NCI-H1092 treated with DMSO at 0.1 percent for 48 hours (cell line): ENCODE measurements at places on chromosomes 2 and 18.

DNA sequence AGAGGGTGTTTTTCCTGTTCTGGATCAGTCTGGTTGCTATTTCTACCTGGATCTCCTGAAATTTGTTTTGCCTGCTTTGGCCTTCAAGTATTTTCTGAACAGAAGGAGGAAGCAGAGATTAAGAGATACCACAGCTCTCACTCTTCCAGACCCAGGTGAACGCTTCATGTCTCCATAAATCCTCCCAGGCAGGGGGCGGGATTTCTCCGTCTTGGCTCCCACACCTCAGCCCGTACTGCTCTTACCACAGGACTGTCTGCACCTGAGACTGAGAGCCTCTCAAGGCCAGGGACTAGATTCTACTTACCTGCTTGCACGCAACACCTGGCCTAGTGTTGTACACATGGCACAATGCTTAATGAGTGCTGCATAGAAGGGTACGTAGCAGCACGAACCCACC lies 59.9 kb upstream of the LRPPRC start:
- DNase-seq: no peak

- no peak for DNase-seq
These were observed 21.9 kb upstream of the MGAT5 start for GRCh38 chr2:134231965-134232340.

GRCh38 chr2:211216221-211216620 lies 659.8 kb downstream of the CPS1 start:
- DNase-seq: no peak

GRCh38 chr18:58793361-58793760 lies 71.3 kb upstream of the ZNF532 start:
- no peak for DNase-seq

DNA sequence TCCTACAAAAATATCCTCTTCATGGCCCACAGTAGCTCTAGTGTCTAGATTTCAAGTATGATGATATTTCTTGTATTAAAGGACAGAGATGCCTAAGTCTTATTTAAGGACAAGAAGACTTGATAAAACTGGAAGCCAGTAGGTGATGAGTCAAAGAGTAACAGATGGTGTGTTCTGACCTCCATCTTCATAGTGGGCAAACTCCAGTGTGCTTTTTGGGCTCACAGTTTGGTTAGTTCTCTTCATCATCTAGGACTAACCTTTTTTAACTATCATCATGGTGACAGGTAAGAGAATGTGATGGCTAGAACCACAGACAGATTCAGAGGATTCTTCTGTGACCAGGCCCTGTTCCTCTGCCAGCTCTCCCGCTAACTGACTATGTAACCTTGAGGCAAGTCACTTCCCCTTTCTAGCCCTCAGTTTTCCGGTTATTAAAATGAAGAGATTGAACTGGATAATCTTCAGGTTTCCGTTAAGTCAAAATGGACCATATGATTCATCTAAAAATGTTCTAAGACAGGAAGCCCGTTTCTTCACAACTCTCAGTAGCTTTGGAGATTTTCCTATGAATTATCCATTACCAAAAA lies 140.3 kb upstream of the RASGRP3 start:
- DNase-seq: no peak

DNA sequence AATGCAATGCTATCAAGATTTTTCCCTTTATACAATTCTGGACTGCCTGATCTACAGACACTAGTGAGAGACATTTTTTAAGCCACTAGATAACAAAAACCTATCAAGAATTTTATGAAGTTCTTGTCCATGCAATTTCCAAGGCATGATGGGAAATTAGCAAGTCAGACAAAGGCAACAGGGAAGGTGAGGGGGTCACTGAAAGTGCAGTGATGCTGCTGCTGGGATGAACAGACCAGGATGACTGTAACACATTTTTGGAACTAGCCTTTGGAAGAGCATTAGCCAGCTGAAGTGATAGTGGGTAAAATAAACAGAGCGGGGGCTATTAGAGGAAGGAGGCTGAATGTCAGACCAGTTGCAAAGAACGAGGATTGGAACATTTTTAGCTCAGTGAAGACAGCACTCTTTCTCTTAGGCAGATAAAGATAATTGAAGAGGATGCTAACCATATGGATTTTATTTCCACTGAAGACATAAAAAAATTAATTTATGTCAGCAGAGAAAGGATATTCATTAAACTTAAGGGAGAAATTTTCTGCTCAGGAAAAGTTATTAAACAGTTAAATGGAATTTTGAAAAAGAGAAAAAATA lies 17.9 kb downstream of the NRXN1 start:
- peak; percentile 87 for DNase-seq

DNA sequence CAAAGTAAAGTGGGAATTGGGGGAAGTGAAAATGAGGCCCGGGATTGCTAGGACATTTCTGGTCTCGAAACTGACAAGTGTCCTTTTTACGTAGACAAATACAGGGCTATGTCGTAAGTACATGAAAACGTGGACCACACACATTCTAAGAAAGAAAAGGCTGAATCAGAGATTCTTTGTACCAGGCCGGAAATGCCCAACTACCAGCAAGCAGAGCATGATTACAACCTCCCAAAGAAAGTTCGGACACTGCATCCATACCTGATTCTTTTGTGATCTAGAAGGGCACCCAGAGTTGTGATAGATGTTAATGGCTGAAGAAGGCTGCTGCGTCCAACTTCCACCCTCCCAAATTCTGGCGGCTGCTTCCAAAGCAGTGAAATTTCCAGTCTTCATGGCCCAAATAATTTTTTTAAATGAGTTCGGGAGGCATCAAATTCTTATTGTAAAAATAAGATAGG lies 1.7 kb downstream of the RBMS1 start:
- no peak for DNase-seq

- DNase-seq: peak; percentile 52
These were observed 68.0 kb downstream of the DAW1 start for GRCh38 chr2:227939271-227940027.

GRCh38 chr18:26546170-26546874 lies 2.0 kb downstream of the KCTD1 start:
- no peak for DNase-seq

GRCh38 chr2:177058747-177059146 lies 153.8 kb upstream of the HNRNPA3 start:
- no peak for DNase-seq

- DNase-seq: no peak
These were observed 558 bp downstream of the MRPS5 start for GRCh38 chr2:95121093-95121406.

DNA sequence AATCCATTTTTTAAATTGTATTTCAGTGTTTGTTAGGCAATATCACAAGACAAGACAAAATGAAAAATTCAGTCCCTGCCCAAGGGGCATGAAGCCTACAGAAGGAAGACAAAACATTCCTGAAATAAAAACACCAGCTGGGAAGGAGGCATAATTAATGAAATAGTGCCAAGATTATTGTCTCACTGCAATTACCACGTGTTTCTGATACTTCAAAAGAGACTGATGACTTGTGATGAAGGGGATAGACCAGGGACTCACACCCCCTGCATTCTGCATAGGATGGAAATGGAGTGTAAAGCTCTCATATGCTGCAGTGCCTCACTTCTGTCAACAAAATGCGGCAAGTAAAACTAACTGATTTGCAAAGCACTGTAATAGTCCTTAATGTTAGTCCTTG lies 178.1 kb downstream of the BARD1 start:
- DNase-seq: no peak

- DNase-seq: no peak
These were observed 65.4 kb upstream of the CTNNA2 start for GRCh38 chr2:79447463-79447862.

GRCh38 chr18:13258921-13259320 lies 40.4 kb downstream of the LDLRAD4 start:
- no peak for DNase-seq

- DNase-seq: peak; percentile 0
These were observed 18.9 kb upstream of the THOC1 start for GRCh38 chr18:286515-287310.
